ENCODE measurements at places on chromosomes 3 and 15.
A peak's percentile ranks its signal among the peaks of the same experiment; 100 is the strongest.

GRCh38 chr3:23480329-23480714 lies 277.2 kb downstream of the UBE2E2 start:
- DNase-seq, result no peak

DNA sequence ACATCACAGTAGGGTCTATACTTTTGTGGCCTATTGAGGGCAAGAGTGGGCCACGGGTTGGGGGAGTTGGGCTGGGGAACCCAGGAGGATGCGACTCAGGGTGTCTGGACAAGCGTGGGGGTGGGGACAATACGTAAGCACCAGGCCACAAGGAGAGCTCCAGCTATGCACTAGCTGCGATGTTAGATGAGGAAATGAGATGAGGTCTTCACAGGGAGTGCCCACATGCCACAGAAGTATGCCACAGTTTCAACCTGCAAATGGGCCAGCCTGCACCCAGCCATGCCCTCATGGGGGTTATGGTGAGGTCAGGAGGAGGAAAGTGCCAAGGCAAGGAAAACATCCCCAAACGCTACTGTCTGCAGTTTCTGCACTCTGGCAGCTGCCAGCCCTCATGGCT lies 30.5 kb downstream of the CACNA2D2 start:
- no peak for DNase-seq

- peak; percentile 22 for DNase-seq
Measured at GRCh38 chr3:63333815-63334214, 55.7 kb downstream of the SYNPR start.

DNA sequence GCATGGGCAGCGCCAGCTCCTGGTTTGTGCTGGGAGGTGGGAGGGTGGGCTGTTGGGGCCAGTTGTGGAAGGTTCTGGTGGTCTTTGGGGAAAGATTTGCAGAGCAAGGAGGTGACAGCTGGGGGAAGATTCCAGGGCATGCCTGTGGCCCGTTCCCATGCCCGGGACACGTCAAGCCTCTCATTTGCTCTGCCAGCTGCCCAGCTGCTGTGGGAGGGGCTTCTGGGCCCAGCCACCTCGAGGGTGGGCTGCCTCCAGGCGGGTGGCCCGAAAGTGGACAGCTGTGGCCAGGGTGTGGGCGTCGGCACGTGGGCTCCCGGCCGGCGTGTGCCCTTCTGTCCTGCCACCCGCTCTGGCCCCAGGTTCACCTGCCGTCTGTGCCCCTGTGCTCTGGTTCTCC lies 17.2 kb downstream of the PLXNA1 start:
- DNase-seq, result no peak

DNA sequence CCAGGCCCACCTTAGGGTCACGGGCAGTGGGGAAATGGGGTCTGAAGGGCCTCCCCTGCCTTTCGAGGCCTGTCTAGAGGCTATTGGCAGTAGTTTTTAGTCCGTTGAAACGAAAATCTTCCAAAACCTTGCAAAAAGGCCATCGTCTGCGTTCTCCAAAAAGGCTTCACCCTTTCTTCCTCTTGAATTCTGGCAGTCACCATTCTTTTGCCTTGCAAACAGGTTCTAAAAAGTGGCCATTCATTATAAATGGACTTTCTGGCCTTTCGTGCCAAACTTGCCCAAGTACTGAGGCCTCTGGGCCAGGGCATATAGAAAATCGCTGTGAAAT lies 367 bp upstream of the TARS3 start:
- no peak for DNase-seq

DNA sequence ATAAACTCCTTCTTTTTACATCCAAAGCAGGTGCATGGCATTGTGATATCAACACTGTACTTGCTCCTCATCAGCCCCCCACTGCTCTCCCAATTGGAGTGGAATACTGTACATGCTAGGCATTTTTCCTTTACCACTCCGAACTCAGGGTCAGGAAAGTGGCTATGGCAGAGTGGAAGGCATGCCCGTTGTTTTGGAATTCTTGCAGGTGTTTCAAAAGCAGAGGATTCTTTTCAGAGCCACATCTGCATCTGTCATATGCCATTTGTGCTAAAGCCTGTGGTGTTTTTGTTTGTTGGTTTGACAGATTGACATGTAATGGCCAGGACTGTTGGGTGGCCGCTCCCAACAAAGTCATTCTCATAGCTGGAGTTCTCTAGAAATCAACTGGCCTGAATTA lies 41.7 kb downstream of the SOX2 start:
- no peak for DNase-seq

GRCh38 chr15:63972801-63973200 lies 73.5 kb downstream of the DAPK2 start:
- no peak for DNase-seq

- DNase-seq, result no peak
Measured at GRCh38 chr3:38311476-38311875, 29.4 kb downstream of the SLC22A14 start.

Data from DMS79 treated with DMSO at 0.1 percent for 48 hours (cell line).